ENCODE measurements at places on chromosomes 1 and 21. TPM values are rescaled to one million over a fixed set of nuclear protein-coding genes. Genes with fewer than 3 reads are reported as not detected.

- DNase-seq = no peak
These were observed 241.6 kb downstream of the SMYD3 start for GRCh38 chr1:246265481-246265880.

DNA sequence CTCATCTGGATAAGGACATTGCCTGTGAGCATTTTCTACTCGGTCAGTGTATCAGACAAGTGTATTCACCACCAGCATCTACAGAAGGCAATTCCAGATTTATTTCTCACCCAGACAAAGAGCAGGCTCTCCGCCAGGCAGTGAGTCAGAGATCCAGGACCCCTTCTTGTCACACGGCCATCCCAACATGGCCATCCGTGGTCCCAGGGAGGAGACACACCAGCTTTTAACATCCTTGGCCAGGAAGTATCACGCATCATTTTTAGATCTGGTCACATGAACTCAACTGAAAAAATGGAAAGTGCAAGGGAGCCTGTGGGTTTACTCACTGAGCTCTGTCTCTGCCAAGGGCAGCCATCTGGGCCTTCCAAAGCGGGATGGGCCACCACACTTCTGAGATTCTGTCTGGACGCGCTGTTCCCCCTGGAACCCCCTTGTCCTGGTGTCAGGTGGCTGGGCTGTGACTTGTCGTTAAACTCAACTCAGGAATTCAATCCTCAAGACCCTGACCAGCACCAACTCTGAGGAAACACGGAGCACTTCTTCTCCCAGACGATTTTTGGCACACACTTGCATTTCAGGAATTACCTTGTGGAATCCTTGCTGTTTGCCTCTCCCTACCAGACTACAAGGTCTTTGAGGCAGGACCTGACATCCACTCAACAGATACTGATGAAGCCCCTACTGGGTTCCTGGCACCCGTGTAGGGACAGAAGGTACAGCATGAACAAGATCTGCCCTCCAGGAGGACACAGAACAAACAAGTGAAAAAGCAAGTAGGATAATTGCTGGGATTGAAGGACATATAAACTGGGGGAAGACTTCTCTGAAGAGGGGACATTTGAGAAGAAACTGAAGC lies 21.6 kb upstream of the CCSAP start:
- DNase-seq = no peak

Gene DAB1
- polyA plus RNA-seq = 8.4 TPM

- no peak for DNase-seq
These were observed 6.0 kb upstream of the KCNA2 start for GRCh38 chr1:110612060-110612745.

Gene VPS26C
- polyA plus RNA-seq = 47.4 TPM

Data from renal cortex interstitium (tissue), 15 donors.